ENCODE measurements at places on chromosomes 4 and X.

GRCh38 chr4:122576261-122577188 lies 44.3 kb downstream of the IL21 start:
- no peak for DNase-seq

DNA sequence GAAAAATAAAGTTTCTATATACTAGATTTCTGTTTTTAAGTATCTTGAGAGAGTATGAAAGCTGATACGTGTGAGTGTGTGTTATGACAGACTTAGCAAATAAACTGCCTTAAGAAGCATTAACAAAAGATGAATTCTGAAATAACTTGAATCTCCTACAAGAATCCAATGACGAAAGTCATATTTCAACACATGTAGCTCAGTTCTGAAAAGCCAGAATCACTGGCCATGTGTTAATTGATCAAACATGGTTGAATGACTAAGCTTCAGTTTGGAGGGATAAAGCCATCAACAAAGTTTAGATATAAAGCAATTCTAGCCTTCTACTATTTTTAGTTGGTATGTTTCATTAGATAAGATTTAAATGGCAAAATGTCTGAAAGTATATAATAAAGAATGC lies 88.5 kb upstream of the ETNPPL start:
- DNase-seq: no peak

DNA sequence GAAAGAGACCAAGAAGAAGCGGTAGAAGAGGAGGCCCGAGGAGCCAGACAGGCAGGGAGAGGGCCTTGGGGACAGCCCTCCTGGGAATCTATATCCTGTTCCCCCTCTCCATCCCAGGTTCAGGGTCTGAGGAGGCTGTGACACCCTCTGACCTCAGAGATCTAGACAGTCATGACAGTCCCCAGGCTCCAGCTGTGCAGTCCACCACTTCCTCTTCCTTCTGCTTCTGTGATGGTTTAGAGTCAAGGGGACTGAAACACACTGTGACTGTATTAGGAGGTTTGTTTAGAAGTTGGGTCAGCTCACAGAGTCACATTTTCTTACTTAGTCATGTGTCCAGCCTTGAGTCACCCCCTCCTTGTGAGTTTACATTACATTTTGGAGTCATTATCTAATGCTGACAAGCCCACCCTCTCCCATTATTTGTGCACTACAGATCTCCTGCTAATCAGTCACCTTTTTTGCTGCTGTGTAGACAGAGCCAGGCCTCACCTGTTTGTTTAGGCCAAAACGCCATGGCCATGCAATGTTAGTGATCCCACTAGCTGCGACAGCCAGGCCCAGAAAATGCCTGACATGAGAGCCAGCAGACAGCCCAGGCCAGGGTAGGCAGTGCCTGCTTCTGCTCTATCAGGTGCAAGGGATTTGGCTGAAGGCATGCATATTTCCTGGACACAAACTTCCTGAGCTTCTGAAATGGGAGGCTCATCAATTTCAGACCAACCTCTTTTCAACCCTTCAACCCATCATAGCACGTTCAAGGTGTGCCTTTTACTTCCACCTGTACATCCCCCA lies 26.0 kb downstream of the MANBA start:
- DNase-seq: no peak

DNA sequence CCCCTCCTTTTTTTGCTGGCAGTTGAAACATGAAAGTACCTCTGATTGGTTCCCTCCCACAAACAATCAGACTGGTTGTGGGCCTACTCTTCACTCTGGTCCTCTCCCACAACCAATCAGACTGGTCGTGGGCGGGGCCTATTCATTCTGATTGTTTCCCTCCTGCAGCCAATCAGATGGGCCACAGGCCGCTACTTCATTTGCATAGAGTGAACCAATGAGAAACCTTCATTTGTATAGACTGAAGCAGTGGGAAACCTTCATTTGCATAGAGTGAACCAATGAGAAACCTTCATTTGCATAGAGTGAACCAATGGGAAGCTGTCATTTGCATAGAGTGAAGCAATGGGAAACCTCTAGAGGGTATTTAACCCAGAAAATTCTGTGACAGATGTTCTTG lies 55.2 kb downstream of the TRMT44 start:
- no peak for DNase-seq

DNA sequence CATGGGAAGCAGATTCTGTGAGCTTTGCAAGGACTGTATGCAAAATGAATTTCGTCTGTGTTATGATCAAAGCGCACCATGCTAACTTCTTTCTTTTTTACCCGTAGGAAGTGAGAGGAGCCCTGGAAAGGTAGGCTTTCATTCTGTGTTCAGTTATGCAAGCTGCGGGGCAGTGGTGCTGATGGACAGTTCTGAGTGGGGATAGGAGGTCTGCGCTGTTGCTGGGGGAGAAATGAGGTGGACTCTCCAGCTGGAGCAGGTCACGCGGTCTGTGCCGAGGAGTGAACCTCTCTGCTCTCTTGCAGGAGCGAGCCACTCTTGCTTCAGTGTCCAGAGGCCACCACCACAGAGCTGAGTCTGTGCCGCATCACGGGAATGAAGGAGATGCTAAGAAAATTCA lies 4.5 kb downstream of the TRIML1 start:
- no peak for DNase-seq

DNA sequence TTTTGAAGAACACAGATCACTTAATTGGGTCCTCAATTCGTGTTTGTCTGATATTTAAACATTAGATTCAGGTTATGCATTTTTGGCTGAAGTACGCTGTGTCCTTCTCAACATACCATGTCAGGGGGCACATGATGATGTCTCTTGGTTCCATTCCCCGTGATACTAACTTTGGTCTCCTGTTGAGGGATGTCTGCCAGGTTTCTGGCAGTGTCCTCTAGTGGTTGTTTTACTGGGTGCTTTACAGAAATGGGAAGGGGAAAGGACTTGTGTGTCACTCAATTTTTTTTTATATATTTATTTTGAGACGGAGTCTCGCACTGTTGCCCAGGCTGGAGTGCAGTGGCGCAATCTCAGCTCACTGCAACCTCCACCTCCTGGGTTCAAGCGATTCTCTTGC lies 58.2 kb downstream of the WWC2 start:
- no peak for DNase-seq

Measured in cortex of kidney (tissue), 1 donor.